ENCODE measurements at places on chromosomes 6 and 20.

DNA sequence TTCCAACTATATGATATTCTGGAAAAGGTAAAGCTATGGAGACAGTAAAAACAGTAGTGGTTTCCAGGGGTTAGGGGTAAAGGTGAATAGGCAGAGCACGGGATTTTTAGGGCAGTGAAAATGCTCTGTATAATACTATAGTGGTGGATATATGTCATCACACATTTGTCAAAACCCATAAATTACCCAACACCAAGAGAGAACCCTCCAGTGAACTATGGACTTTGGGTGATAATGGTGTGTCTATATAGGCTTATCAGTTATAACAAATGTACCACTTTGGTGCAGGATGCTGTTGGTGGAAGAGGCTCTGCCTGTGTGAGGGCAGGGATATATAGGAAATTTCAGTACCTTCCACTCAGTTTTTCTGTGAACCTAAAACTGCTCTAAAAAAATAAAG lies 149.9 kb downstream of the GPX5 start:
- DNase-seq, result no peak

DNA sequence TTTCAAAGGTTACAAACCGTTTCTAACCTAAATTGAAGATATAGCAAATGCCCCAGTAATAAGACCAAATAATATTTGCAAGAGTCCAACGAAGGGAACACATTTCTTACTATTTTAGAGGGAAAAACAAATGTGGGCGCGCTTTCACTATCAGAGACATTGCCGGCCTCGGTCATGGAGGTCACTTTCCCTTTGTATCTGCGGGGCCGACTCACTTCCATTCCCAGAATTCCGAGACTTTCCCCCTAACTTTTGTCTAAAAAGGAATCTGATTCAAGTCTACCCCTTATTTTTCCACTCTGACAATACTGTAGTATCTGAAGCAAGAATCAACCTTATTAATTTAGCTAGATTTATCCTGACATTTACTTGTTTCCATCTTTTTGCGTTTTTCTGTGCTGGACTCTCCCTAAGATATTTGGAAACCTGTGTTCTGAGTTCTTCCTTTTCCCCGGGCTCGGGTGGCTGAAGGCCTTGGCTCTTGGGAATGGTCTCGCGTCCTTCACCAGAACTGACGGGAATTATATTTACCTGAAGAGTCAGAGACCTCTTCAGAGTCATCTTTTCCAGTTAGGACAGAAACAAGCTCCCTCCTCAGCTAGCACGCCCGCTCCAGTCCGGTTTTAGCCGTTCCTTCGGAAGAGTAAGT lies 71.8 kb upstream of the ZNF184 start:
- no peak for DNase-seq

DNA sequence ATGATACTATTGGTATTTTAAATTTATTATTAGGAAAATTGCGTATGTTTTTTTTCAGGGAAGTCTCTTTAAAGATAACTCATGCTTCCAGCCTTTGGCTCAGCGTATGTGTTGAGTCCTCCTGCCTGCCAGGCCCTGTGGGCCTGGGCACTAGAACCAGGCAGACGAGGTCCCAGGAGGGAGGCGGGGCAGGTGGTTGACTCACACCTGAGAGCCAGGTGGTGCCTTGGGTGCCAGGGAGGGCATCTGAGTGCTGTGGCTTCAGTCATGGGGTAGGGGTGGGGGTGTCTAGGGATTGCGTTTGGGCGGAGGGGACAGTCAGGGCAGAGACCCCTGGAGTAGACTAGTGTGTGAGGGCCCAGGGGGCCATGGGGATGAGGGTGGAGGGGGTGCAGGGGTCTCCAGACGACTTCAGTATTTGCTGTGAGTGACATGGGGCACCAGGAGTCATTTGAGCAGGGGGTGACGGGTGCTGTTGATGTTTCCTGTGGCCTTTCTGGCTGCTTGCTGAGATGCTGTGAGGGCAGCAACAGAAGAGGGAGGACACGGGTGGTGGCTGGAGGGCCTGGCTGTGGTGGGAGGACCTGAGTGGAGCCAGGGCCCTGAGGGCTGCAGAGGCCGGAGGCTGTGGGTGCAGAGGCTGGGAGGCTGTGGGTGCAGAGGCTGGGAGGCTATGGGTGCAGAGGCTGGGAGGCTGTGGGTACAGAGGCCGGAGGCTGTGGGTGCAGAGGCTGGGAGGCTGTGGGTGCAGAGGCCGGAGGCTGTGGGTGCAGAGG lies 14.8 kb upstream of the ADRM1 start:
- no peak for DNase-seq

DNA sequence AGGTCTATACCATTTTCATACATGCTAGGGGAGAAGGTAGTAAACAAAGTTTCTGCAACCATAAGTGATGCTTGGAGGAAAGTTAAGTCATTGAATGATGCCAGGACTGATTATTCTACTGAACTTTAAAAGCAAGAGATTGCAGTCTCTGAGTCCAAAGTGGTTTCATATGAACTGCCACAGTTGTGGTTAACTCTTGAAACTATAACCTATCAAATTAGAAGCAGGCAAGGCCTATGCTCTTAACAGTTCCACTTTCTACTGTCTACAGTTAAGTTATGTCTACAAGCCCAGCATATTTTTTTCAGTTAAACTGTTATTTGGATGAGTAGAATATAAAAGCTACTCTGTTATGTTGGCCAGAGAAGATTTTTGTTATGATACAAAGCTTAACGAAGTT lies 326.5 kb upstream of the RUNX2 start:
- DNase-seq, result peak; percentile 73

DNA sequence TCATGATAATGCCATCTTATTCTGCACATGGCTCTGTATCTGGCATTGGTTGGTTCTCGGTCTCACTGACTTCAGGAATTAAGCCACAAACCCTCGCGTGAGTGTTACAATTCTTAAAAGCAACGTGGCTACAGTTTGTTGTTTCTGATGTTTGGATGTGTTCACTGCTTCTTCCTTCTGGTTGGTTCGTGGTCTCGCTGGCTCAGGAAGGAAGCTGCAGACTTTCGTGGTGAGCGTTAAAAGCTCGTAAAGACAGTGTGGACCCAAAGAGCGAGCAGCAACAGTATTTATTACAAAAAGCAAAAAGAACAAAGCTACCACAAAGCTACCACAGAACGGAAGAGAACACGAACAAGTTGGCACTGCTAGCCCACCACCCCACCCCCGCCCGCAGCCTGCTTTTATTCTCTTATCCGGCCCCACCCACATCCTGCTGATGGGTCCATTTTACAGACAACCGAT lies 51.1 kb downstream of the MYLIP start:
- DNase-seq, result peak; percentile 99

GRCh38 chr20:40494248-40494647 lies 194.8 kb downstream of the MAFB start:
- no peak for DNase-seq

- no peak for DNase-seq
These were observed 2.9 kb upstream of the TRMT11 start for GRCh38 chr6:125983246-125983945.

DNA sequence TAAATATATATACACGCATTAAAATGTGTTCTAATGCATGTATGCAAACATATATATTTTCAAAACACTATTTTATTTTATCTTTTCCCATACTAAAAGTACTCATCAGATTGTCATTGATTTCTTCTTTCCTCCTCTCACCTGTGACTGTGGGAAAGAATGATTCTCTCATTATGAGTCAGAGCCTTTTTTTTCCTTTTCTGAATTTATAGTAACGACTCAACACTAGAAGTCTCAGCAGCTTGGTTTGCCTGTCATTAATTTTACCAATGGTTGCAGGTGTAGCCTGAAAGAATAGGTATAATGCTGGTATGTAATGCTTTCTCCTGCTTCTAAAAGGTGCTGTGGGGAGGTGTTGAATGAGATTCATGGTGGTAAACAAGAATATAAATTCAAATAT lies 328.7 kb downstream of the UTRN start:
- no peak for DNase-seq

- no peak for DNase-seq
These were observed 33.1 kb upstream of the CHRNA4 start for GRCh38 chr20:63394069-63394919.

DNA sequence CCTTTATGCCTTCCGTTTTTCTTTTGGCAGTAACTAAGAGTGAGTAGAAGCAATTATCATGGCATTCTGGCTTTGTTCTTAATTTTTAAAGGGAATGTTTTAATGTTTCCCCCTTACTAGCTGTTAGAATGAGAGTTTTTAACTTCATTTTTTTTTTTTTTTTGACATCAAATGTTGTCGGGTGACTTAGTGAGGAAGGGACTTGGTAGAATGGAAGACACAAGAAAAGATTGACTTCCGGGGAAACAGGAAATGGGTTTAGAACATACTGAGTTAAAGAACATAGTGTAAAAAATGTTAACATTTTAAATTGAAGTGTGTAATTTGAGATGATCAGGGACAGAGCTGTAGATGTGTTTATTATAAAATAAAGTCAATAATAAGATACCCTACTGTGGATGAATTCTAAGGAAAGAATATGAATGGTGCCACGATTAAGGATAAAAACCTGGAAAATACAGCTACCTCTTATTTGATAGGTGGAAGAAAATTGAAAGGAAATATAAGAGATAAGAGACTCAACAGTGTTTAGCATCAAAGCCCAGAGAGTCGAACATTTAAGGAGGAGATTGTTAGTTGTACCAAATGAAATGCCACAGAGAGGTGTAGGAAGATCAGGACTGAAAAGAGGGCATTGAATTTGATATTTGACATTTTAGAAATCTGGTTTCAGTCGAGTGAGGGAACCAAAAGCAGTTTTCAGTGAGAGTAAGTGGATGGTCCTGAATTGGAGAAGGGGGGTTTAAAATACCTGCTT lies 9.4 kb downstream of the HSF2 start:
- peak; percentile 56 for DNase-seq

DNA sequence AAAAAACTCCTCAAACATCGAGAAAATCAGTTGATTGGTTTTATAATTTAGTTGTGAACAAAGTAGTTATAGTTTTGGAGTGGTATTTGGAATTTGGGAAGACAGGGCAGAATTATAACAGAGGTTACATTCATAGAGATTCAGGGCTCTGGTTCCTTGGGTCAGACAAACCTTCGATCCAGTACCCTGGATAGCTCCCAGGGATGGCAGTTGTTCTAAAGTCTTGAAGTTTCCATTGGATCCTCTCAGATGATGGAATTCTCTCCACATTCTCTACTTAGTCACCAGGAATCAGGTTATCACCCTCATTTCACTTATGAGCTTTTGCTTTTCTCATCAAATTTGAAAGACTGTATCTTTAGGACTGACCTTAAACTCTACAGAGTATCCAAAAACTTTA lies 285.1 kb downstream of the CENPW start:
- DNase-seq, result no peak

DNA sequence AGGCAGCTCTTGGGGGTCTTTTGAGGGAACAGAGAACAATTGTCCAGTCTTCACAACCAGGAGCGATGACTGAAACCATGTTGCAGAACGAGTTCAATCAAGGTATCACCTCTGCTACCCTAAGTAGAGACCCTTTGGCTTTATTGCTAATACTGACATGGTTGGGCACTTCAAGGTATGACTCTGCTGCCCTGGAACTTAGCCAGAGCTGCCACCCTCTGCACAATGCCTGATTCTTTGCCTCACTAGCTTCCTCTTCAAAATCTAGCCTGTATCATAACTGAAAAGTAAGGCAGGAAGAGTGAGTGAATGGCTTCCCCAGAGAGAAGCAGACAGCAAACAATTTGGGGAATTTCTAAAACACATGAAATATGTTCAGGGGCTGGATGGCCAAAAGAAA lies 592.7 kb upstream of the NRSN1 start:
- no peak for DNase-seq

DNA sequence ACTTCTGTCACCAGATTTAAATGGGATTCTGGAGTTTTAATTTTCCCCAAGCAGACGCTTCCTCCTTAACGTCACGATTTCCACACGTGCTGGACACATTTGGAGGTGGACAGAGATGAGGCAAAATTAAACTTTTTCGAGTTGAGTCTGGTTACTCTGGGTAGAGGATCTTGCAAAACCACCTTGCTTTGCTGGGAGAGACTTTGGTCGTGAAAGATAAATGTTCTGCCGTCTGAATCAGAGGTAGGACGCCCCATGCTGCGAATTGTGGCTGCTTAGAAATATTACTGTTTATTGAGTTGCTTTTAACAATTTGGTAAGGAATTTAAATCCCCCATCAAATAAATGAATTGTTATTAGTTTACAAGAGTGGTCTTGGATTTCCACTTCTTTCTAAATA lies 46.8 kb downstream of the CTCFL start:
- DNase-seq, result no peak

GRCh38 chr20:45780159-45780558 lies 11.5 kb downstream of the WFDC3 start:
- DNase-seq, result no peak

- DNase-seq, result no peak
These were observed 2.8 kb upstream of the ZSWIM1 start for GRCh38 chr20:45878076-45878761.

GRCh38 chr6:49025273-49026240 lies 437.5 kb downstream of the MMUT start:
- DNase-seq, result no peak

- DNase-seq, result no peak
These were observed 44.0 kb downstream of the SRPK1 start for GRCh38 chr6:35876902-35877301.

GRCh38 chr6:113414511-113414910 lies 442.6 kb upstream of the MARCKS start:
- no peak for DNase-seq

GRCh38 chr6:170480050-170480692 lies 72.9 kb downstream of the PSMB1 start:
- DNase-seq, result no peak

DNA sequence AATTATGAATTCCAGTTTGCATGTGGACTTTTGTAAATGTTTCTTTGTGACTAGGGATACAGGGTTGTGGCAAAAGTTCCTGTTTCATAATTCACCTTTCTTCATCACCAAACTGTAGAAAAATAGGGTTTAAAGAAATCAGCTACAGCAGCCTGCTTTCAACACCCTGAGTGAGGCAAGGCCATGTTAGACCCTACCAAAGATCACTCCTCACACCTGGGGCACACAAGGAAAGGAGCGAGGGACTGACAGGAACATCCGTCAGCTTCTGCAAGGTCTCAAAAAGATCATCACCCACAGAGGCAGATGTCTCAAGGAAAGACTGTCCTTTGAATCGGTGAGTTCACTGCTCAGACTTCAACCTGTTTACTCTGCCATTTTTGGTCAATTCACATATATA lies 10.5 kb upstream of the STX11 start:
- no peak for DNase-seq

GRCh38 chr6:159180001-159180400 lies 10.8 kb downstream of the FNDC1 start:
- no peak for DNase-seq

Measured in Jurkat, Clone E6-1 (cell line).